ENCODE measurements at places on chromosomes 5 and 9. TPM values are rescaled to one million over a fixed set of nuclear protein-coding genes. Genes with fewer than 3 reads are reported as not detected.

CDC20B gene
- not detected for total RNA-seq

TARS1 gene
- 279 TPM for total RNA-seq

ARL14EPL gene
- total RNA-seq: 0.18 TPM

RLN2 gene
- total RNA-seq: not detected

PCDHAC1 gene
- total RNA-seq: 0.18 TPM

ATP6V1G1 gene
- total RNA-seq: 184 TPM

MYMK gene
- not detected for total RNA-seq

MARCOL gene
- 8.3 TPM for total RNA-seq

TEX48 gene
- not detected for total RNA-seq
